Hematopoietic multipotent progenitor cell treated with erythropoietin and hydrocortisone succinate and interleukin-3 and kit ligand, for 6 days (in vitro differentiated cells): ENCODE measurements at places on chromosomes 4 and X.
A peak's percentile ranks its signal among the peaks of the same experiment; 100 is the strongest.

GRCh38 chrX:136754651-136755050, 26.1 kb downstream of the ARHGEF6 start:
- DNase-seq: peak; percentile 49

GRCh38 chr4:38306482-38307071, 346.4 kb downstream of the PTTG2 start:
- DNase-seq: no peak

DNA sequence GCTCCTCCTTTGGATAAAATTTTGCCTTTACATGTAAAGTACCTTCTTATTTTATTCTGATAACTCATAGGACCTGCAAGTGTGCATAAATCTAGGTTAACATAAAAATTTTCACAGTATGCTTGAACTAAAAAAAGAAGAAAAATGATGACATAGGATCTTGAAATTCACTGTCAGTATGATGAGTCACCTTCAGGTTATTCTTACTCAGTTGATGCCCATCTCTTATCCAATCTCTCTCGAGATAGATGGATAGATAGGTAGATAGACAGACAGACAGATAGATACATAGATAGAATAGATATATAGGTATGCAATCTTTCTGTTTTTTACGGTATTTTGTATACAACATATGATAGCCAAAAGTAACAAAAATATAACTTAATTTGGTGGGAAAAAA, 485.5 kb downstream of the NAF1 start:
- no peak for DNase-seq

DNA sequence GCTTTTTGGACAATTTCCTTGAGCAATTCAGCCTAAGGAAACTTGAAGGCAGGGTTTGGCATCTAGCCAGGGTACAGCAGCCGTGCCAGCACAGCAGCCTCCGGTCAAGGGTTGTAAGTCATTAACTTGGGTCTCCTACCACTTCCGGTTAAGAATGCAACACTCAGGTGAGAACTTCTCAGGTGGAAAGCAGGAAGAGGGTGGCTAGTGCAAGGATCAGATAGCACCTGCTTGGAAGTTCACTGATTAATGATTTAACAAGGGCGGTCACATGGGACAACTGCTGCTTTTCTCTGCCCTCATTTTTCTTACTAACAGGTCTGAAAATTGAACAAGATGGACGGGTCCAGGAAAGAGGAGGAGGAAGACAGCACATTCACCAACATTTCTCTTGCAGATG, 30.1 kb upstream of the SCOC start:
- DNase-seq: peak; percentile 55
